ENCODE measurements at places on chromosomes 13 and 19.
A peak's percentile ranks its signal among the peaks of the same experiment; 100 is the strongest.

GRCh38 chr13:47480121-47480520 is 521.0 kb downstream of the SUCLA2 start:
- no peak for DNase-seq

DNA sequence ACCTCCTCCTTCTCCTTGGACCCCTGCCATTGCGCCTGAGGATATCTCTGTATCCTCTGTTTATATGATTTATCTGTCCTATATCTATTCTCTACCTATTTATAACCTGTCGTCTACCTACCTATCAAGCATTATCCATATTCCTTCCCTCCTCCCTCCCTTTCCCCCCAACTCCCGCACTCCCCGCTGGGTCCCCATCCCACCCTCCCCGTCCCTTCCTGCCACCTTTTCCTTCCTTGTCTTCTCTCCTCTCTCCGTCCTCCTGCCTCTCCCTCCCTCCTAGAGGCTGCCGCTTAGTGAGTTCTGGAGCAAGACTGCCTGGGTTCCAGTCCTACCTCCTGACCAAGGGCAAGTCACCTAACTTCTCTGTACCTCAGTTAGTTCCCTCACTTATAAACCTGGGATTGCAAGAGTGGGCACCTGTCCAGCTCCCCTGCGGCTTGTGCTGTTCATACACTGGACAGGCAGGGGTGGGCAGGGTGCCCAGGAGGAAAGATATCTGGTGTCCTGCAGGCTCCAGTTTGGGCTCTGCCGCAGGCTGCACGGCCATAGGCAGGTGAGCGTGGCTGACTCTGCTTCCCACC is 16.1 kb downstream of the TTYH1 start:
- DNase-seq: no peak

DNA sequence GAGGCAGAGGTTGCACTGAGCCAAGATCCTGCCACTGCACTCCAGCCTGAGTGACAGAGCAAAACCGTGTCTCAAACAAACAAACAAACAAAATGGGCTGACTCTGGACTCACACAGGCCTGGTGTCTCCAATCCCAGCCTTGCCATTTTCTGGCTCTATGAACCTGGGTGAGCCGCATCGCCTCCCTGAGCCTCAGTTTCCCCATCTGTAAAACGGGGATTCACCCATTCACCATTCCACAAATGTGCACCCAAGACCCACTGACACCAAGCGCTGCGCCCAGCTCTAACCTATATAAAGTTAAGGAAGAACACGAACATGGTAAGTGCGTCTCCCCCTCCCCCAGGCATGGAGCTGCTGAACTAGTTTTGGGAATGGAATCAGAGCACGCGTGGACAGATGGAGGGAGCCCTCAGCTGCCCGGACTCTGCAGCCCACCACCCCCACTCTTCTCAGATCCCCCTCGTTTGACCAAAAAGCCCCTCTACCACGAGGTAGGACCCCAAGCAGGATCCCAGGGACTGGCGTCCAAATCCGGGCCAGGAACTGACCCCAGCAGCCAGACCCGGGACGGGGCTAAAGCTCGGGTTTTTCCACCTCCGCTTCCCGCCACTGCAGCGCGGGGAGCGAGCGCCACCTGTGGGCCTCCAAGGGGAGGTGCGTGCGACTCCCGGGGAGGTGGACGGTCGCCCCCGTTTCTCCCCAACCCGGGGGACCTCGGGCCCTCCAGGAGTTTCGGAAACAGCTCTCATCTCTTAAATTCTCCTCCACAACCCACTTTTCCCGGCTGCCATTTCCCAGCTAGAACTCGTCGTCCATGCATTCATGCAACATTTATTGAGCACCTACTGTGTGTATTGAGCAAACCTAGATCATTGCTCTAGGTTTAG is 33.0 kb upstream of the ADGRE5 start:
- DNase-seq: peak; percentile 65

GRCh38 chr13:80496721-80497397 is 155.9 kb upstream of the SPRY2 start:
- DNase-seq: no peak

DNA sequence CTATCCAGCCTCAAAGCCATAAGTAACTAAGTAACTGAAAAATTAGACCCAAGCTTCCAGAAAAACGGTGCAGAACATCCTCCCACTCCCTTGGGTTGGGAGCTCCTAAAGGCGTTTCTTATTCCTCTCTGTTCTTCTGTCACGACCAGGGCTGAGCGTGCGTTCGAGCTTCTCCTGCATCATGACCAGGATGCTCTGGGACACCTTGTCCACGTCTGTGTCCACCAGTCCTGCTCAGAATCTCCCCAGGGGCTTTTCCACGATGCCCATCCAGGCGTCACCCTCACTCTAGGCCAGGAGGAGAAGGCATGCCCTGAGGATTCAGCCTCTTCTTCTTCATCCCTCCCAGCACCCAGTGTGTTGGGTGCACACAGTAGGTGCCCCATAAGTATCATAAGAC is 37.8 kb upstream of the GAS6 start:
- no peak for DNase-seq

GRCh38 chr19:7500811-7501450 is 12.1 kb upstream of the PEX11G start:
- no peak for DNase-seq

DNA sequence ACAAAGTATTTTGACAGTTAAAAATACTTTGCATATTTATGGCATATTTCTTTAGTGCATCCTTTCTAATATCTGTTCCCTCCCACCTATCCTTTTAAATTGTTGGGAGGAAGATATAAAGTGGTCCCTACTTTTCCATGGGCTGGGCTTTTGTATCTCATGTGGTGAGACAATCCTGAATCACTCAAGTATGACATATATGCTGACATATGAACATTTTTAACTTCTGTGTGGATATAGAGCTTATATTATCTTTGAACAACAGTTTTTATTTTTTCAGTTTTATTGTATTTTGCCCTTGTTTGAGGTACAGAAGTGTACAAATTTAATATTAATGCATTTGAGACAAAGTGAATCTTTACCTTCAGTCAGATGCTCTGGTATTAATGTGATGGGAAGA is 3.4 kb downstream of the ZMYM2 start:
- DNase-seq: no peak

- DNase-seq: no peak
Observed at GRCh38 chr13:107301724-107302374, 733.9 kb upstream of the ARGLU1 start.

DNA sequence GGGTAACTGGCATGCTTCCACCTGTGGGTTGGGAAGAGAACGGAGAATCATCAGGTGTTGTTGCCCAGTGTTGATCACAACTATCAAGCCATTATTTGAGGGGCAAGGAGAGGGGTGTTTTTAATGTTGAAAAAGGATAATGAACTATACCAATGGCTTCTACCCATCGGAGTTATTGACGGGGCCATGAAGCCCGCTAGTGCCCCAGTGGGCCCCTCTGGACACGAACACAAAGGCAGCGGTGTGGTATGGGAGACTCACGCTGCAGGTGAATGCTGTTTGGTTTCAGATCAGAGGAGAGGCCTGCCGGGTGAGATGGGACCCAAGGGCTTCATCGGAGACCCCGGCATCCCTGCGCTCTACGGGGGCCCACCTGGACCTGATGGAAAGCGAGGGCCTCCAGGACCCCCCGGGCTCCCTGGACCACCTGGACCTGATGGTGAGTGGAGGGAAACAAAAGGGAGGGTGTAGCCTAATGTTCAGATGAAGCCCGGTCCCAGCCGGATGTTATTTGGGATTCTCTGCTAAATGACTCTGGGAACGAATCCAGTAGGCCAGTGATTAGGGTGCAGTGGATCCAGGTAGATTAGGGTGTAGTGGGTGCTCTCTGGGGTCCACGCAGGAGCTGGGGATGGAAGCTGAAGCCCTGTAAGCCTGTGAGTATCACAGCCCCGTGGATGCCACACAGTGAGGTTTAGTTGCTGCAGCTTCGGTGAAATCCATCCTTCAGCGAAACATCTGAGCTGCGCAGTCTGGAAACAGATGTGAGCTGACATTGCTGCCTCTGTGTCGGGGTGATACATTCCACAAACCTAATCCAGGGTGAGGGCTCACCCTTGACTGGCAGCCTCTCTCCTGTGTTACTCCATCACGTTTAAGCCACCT is 111.3 kb downstream of the RAB20 start:
- DNase-seq: no peak

- no peak for DNase-seq
Observed at GRCh38 chr19:17137417-17137816, 61.8 kb downstream of the MYO9B start.

- no peak for DNase-seq
Observed at GRCh38 chr19:55071129-55071502, 4.6 kb upstream of the EPS8L1 start.

DNA sequence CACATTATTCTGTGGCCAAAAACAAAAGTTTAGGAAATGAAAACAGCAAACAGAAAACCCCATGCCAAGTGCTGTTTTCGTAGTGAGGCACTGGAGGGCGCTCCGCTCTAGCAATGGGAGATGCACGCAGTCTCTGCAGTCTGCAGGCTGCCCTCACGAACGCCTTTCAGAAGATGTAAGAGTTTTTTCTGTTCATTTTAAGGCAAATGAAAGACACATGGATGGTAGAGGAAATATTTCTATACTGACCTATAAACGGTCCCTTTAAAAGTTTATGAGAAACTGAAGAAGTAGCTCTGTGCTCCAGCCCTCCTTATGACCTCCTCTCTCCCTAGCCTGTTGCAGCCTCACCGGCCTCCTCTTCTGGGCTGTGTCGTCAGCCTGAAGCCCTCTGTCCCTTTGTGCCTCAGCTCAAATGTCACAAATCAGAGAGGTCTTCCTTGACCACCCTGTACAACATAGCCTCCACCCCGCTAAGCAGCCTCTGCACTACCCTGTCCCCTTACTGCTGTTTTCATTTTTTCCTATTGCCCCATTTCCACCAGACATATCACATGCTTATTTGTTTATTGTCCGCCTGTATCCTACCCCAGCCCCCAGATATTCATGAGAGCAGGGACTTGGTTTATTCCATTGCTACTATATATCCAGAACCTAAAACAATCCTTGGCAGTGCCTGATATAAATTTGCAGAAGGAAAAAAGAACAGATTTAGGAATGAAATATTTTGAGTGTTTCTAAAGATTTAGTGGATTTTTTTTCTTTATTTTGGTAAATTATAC is 116.4 kb downstream of the TM9SF2 start:
- peak; percentile 17 for DNase-seq

GRCh38 chr19:6820237-6820636 is 47.7 kb downstream of the VAV1 start:
- DNase-seq: no peak

Measured in CD4-positive, alpha-beta T cell treated with Interleukin-1 beta for 1 hour (primary cell).